ENCODE measurements at places on chromosomes 6 and 20.
A peak's percentile ranks its signal among the peaks of the same experiment; 100 is the strongest.

DNA sequence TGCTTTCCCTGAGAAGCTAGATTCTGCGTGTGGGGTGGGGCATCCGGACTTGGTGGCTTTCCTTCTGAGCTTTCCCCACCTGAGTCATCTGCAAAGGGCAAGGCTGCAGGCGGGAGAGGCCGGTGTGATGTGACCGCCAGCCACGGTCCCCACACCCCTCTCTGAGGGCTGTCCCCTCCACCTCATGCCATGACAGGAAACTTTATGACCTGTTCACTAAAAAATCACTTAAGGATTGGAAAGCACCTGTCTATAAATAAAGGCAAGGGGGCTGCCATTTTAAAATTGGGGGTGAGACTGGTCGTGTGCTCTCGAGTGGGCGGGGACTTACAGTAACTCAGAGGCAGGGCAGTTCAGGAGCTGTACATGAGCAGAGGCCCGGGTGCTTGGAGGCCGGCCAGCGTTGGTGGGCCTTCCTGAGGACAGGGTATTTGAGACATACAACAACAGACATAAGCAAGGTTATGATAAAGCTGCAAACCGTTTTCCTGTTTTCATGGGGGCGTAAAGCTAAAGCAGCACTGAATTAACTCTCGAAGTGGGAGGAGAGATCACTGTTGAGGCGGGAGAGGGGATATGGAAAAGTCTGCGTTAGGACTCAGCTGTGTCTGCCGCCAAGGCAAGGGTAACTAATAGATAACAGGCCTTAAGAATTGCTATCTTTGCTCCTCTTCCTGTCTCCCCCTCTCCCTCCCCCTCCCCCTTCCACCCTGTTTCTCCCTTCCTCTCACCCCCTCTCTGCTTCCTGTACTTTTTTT lies 16.1 kb upstream of the SERPINB1 start:
- no peak for DNase-seq

GRCh38 chr6:167907837-167908681 lies 81.3 kb downstream of the AFDN start:
- DNase-seq: peak; percentile 78

- DNase-seq: no peak
Observed at GRCh38 chr20:49990271-49990720, 7.5 kb downstream of the SNAI1 start.

DNA sequence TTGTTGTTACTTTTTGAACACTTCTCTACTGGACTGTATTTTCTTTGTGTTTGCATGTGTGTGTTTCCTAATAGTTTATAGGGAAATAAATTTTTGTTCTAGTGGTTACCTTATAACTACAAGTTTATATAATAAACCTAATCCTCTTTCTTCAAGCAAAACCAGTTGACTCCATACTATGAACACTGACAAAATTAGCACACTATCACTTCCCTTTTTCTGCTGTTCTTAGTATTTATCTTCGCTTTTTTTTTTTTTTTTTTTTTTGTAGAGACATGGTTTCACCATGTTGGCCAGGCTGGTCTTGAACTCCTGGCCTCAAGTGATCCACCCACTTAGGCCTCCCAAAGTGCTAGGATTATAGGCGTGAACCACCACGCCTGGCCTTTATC lies 25.0 kb upstream of the C6orf62 start:
- DNase-seq: no peak

DNA sequence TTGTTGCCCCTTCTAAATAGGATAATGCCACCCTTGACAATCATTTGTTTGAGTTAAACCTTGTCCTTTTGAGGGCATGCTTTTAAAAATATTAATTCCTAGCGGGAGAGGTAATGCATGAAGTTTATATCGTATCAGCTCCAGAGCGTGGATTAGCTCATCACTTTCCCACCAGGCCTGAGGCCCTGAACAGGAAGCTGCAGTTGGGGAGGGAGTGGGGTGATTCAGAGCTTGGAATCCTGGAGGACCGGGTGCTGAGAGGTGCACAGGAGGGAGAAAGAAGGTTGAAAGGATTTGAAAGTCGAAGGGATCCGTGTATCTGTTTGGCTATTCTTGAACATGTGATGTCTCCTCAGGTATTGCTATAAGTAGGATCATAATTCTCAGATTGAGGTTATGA lies 25.0 kb downstream of the ZDHHC14 start:
- DNase-seq: no peak

GRCh38 chr6:161903584-161904212 lies 629.8 kb upstream of the AGPAT4 start:
- DNase-seq: no peak

DNA sequence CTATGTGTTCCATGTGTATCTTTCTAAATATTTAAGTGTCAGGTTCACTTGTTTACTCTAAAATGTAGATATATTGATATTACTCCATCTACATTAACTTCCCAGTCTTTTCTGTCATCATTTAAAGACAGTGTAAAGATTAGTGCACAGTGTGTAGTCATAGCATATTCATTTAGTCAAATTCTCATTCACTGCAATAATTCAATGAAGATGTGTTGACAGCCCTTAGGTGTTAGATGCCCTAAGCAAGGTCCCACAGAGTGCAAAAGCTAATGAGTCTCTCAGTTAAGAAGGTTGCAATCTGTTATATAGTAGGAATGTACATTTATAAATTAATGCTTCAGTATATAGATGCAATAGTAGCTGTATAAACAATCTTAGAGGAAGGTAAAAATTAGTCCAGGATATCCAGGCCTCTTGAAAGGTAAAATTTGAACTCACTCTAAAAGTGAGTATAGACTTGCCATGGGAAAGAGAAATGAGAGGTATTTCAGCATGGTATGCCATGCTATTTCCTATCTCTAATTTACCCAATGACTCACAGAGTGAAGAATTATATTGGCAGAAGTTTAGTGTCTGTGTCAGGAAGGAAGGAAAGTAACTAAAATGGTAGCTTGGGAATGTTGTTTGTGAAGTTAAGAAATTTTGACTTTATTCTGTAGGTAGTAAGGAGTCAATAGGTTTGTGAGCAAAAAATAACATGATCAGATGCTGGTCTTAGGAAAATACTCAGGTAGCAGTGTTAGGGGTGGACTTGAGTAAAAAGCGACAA lies 969.9 kb upstream of the CITED2 start:
- DNase-seq: no peak

- no peak for DNase-seq
Observed at GRCh38 chr6:167665698-167666330, 160.9 kb upstream of the AFDN start.

DNA sequence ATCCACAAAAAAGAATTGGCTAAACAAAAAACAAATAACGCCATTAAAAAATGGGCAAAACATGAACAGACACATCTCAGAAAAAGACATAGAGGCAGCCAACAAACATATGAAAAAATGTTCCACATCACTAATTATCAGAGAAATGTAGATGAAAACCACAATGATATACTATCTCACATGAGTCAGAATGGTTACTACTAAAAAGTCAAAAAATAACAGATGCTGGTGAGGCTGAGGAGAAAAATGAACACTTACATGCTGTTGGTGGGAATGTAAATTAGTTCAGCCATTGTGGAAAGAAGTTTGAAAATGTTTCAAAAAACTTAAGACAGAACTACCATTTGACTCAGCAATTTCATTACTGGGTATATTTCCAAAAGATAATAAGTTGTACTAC lies 430.1 kb upstream of the JAG1 start:
- no peak for DNase-seq

GRCh38 chr20:14291502-14291901 lies 45.9 kb downstream of the FLRT3 start:
- no peak for DNase-seq

DNA sequence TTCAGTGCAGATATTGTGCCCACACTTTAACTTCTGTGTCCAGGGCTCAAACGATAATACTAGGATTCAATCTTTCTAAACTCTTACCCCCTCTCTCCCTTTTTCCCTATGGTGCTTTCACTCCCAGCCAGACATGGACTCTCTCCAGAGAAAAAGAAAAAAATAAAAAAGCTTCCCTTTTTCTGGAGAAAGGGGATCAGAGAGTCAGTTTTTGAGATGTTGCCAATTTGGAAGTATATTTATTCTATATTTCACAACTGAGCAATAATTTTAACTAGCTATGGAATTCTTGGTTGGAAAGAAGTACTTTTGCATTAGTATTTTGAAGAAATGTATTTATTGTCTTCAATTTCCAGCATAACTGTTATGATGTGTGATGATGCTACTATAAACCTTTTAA lies 72.2 kb upstream of the ZFP64 start:
- DNase-seq: no peak

- DNase-seq: no peak
Observed at GRCh38 chr6:65799389-65799788, 92.4 kb upstream of the EYS start.

DNA sequence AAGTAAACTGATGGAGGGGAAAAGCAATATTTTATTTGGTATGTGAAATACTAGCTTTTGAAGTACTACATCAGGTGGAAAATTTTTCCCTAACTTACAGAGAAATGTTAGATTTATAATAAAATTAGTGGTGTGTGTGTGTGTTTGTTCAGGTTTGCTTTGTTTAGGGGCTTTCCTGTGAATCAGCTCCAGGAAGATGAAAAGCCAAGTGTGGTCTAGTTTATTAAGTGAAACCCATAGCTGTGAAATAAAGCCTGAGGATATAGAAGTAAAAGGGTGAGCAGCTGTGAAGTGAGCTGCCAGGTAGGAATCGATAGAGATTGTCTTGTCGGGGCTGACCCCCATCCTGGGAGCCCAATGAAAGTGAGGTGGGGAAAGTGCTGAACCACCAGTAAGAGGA lies 347.6 kb upstream of the IMPG1 start:
- no peak for DNase-seq

- no peak for DNase-seq
Observed at GRCh38 chr20:63022501-63022900, 15.7 kb upstream of the BHLHE23 start.

DNA sequence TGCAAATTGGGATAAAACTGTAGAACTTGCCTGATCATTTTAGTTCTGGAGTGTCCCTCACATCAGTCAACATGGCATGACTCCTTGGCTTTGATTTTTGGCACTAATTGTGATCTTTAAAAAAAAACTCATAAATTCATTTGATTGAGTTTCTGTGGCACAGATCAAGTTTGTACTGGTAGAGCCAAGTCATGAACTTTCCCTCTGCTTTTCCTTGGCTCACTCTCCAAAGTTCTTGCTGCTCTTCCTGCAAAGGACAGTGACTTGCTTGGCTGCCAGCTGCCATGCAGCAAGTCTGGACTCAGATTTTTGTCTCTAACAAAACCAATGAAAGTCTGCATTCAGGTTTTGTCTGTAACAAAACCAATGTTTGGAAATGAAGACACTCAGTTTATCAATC lies 115.5 kb downstream of the RFX6 start:
- DNase-seq: no peak

DNA sequence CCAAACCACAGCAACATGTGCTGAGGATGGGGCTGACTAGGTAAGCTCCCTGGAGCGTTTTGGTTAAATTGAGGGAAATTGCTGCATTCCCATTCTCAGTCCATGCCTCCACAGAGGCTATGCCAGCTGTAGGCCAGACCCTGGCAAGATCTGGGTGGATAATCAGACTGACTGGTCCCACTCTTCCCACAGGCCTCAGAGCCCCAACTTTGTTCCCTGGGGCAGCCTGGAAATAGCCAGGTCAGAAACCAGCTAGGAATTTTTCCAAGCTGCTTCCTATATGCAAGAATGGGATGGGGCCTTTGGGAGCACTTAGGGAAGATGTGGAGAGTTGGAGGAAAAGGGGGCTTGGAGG lies 1.5 kb upstream of the VEGFA start:
- no peak for DNase-seq

DNA sequence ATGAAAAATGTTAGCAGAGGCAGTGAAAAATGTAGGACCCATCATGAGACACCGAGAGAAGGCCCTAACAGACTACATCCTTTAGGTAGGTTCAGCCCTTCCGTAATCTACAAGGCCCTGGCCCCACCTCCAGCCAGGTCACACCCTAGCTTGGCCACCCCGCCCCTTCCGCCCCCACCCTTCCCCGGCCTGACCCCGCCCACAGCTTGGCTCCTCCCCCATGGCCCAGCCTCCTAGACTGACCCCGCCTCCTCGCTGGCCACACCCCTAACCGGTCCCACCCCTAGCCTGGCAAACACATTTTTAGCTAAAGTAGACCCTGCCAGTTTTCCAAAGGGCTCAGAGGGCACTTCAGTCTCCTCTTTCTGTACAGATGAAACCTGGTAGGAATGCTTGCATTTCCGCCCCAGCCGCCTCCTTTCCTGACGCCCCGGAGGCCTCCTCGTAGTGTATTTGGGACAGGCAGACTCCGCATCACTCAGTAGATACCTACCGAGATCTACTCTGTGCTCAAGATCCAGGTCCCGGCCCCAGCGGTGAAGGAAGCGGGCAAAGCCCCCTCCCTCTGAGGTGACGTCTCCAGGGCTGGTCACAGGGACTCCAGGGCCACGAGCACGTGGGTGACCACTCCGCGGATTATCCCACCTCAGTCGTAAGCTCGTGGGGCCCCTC lies 443.5 kb downstream of the PREX1 start:
- DNase-seq: no peak

GRCh38 chr20:47720636-47721427 lies 64.4 kb downstream of the SULF2 start:
- DNase-seq: peak; percentile 30

GRCh38 chr6:141248021-141248799 lies 884.5 kb upstream of the GJE1 start:
- DNase-seq: no peak

GRCh38 chr6:46270336-46270735 lies 99.6 kb upstream of the ENPP5 start:
- no peak for DNase-seq

- no peak for DNase-seq
Observed at GRCh38 chr20:43667341-43668132, 623 bp downstream of the MYBL2 start.

- no peak for DNase-seq
Observed at GRCh38 chr20:38450412-38450975, 15.4 kb upstream of the SNHG17 start.

- peak; percentile 49 for DNase-seq
Observed at GRCh38 chr20:9574181-9574580, 59.8 kb downstream of the LAMP5 start.

DNA sequence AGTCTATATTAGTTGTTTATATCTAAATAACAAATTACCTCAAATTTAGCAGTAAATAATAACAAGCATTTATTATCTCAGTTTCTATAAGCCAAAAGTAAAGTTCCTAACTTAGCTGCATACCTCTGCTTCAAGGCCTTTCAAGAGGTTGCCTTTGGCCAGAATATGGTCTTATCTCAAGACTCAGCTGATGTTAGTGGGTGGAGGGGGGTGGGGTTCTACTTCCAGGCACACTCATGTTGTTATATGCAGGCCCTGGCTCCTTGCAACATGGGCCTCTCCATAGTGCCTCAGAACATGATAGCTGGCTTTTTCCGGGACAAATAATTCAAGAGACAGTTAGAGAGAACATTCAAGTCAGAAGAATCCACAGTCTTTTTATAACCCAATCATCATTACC lies 266.0 kb downstream of the ADGRB3 start:
- DNase-seq: no peak

DNA sequence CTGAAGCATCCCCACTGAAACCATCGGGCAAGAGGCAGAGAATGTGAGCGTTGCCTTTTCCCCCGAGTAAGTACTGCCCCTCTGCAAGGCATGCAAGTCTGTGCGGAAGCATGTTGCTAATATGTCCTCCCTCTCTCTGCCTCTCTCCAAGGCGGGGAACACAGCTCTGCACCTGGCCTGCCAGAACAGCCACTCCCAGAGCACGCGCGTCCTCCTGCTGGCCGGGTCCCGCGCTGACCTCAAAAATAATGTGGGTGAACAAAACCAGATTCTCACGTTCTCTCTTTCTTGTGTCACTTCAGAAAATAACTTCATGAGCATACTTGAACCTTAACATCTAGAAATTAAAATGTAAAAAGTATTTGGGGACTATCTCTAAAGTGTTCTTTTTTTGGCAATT lies 26.4 kb downstream of the LYRM2 start:
- no peak for DNase-seq
